ENCODE measurements at places on chromosomes 12 and 14. TPM values are rescaled to one million over a fixed set of nuclear protein-coding genes. Genes with fewer than 3 reads are reported as not detected.

PPFIA2 gene
- total RNA-seq = 14.5 TPM

DNA sequence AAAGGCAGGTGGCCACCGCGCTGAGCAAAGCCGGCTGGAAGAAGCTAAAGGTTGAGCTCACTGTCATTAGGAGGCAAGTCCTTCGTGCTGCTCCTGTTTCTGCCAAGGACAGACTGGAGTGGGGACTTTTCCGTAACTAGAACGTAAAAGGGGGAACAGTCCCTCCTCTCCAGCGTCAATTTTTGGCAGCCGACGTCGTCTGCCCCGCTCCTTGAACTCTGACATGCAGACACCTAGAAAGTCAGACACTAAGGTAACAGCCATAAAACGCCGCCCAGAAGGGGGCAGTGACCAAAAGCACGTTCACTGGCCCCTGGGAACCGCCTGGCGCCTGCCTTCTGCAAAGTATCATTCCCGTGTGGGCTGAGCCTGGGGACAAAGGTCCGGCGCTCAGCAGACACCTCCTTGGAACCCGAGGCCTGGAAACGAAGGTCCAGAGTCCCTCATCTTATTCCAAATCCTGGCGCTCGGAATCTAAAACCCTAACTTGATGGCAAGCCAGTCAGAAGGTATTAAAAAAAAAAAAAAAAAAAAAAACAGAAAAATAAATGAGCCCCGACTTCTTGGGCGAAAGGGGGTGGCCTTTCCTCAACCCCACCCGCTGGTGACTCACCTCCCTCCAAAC, 1.1 kb upstream of the LRP1 start:
- DNase-seq = no peak

DNA sequence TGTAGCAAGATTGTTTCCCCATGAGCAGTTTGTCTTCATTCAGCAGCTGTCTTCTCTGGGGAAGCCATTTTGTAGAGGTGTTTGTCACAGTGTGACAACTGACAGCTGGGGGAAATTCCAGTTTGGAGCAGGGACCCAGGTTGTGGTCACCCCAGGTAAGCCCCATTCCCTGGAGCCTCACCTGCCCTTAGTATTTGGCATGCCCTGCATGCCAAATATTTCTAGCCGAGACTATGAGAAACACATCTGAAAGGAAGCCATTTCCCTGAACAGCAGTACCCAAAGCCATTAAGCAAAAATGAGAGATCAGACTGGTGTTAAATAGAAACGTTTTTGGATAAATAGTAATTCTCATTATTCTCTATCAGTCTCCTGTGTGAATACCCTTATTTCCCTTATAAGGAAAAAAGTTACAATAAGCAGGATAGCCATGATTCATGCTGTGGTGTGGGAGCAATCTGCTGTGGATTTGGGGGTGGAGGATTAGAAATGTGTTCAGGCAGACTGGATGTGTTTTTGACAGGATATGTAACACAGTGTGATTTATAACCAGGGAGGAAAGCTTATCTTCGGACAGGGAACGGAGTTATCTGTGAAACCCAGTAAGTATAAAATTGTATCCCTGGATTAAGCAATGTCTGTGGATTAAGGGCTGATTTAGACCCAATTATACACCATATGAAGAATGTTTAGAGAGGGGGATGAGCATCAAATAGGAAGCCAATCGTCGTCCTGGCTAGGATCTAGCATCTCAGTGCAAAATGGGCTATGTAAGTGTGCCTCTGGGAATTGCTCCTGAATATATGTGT, 68.9 kb downstream of the DAD1 start:
- no peak for DNase-seq

GRCh38 chr12:69102856-69103255, 136.5 kb upstream of the CPSF6 start:
- no peak for DNase-seq

DNA sequence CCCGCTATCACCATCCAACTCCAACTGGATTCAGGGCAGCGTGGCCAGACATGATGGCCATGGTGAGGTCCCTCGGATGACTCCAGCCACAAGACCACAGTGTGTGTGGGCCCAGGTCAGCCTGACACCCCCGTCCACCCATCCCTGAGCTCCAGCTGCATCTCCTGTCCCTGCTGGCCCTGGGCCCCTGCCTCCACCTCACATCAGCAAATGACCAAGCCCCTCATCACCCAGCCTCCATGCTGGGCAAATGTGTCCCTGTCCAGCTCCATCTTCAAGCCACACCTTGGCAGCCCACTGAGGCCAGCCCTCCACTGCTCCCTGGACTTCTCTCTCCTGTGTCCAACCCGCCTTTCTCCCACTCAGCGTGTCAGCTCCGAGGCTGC, 3.2 kb downstream of the GPR132 start:
- DNase-seq = no peak

DNA sequence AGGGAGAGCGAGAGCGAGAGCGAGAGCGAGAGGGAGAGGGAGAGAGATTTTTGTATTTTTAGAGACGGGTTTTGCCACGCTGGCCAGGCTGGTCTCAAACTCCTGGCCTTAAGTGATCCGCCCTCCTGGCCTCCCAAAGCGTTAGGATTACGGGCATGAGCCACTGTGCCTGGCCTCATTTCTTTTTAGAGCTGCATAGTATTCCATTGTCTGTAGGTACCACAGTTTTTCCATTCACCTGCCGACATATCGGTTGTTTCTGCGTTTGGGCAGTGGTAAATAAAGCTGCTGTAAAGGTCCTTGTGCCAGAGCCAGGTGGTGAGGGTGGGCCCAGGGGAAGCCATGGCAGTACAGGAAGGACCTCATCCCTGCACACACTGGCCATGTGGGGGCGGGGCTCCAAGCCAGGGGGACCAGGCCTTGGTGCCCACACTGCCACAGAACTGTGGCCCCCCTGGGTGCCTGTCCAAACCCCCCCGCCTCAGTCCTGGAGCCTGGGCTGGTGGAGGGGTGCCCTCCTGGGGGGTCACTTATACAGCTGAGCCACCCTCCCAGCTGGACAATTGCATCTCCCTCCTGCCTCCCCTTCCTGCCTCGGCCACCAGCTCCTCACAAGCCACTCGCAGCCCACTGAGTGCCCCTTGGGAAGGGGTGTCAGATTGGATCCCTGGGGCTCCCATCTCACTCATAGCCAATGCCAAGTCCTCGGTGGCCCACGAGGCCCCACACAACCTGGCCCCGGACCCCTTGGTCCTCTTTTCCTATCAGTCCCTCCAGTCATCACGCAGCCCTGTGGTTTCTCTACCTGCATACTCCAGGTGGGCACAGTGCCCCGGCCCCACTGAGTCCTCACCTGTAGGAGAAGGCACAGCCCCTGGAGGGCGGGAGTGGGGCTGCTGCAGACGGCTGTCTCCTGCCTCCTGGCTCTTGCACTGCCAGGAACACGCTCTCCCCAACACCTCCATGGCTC, 1.7 kb upstream of the PUS1 start:
- DNase-seq = no peak

GRCh38 chr12:91241756-91242155, 59.1 kb upstream of the DCN start:
- no peak for DNase-seq

DNA sequence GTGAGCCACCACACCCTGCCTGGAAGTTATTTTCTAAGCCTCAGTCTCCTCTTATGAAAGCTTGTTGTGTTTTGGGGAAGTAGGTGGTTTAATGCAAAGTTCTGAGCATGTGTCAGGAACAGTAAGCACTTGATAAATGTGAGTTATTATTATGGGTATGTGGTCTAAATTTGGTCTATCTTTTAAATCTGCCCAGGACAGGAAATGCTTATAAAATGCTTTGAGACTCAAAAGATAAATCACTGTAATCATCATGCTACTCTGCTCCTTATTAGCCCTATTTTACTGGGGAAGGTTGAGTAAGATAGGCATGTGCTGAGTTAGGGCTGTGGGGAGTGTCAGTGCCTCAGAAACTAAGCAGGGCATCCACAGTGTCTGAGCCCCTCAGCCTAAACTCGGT, 13.1 kb upstream of the SRSF5 start:
- no peak for DNase-seq

EXOC3L4 gene
- total RNA-seq = 0.79 TPM

GRCh38 chr12:106634206-106634605, 51.4 kb downstream of the RFX4 start:
- DNase-seq = no peak

DNA sequence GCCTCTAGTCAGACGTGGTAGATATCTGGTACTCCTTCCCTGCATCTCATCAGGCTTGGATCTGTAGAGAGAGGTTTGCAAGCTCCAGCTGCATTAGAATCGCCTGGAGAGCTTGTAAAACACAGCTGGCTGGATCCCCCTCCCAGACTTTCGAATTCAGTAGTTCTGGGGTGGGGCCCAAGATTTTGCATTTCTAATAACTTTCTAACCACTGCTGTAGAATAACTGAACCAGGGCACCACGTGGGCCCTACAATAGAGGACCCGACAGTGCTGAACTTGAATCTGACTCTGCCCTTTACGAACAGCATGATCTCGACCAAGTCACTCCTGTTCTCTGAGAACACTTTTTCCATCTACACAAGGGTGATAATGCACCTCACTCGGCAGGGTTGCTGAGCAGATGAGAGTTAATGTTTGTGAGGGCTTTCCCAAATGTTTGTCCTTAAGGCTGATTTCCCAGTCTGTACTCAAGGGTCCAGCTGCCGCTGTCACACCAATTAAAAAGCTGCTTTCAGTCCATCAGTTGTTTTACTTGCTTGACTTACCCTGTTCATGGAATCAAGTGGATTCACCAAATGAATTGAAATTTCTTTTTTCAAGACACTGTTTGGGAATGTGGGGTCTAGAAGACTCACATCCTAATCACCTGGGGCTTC, 86.6 kb upstream of the SLC24A4 start:
- no peak for DNase-seq

DNA sequence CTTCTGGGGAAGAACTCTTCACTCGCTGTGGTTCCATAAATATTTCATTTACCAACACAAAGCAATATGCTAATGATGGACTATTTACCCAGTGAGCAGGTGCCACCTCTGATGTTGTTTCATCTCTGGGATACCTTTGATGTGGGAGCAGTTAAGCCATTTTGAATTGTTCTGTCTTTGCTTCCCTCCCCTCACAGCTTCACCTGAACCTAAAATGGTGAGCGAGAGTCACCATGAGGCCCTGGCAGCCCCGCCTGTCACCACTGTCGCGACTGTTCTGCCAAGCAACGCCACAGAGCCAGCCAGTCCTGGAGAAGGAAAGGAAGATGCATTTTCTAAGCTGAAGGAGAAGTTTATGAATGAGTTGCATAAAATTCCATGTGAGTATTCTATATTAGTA, 352.7 kb downstream of the SYT1 start:
- no peak for DNase-seq

DNA sequence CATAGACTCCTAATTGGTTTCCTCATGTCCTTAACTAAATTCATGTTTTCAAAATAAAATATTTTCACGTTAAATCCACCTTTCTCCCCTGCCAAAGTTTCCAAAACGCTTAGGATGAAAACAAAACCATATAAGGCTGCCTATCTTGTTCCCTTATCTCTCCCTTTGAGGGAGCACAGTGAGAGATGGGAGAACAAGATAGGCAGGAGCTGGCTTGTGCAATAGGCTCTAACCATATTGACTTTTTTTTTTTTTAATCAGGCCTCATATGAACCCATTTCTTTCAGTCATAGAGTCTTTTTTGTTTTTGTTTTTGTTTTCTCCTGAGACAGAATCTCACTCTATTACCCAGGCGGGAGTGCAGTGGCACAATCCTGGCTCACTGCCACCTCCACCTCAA, 184.9 kb downstream of the NRXN3 start:
- DNase-seq = no peak

GRCh38 chr12:93642751-93643150, 34.4 kb upstream of the CRADD start:
- no peak for DNase-seq

DNA sequence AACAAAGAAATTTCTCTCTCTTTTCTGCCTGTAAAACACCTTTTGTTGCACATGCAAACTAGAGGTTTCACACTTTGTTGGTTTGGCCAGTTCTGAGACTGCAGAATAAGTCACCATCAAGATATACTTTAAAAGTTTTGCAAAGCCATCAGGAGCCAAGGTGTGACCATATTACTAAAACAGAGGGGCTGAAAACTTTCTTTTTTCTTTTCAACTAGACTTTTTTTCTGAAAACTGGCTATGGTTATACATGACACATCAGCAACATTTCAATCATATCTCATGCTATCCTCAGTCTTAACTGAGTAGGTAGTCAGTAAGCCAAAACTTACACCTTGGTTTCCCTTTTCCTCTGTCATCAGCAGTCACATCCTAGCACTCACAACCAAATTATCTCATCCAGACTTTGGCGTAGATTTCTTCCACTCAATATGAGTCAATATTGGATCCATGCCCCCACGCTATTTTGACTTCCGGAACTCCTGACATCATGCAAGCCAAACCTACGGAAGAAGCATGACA, 4.1 kb upstream of the IFNG start:
- no peak for DNase-seq

AMDHD1 gene
- 0.16 TPM for total RNA-seq

- no peak for DNase-seq
These were observed 6.4 kb upstream of the NTN4 start for GRCh38 chr12:95796982-95797289.

DNA sequence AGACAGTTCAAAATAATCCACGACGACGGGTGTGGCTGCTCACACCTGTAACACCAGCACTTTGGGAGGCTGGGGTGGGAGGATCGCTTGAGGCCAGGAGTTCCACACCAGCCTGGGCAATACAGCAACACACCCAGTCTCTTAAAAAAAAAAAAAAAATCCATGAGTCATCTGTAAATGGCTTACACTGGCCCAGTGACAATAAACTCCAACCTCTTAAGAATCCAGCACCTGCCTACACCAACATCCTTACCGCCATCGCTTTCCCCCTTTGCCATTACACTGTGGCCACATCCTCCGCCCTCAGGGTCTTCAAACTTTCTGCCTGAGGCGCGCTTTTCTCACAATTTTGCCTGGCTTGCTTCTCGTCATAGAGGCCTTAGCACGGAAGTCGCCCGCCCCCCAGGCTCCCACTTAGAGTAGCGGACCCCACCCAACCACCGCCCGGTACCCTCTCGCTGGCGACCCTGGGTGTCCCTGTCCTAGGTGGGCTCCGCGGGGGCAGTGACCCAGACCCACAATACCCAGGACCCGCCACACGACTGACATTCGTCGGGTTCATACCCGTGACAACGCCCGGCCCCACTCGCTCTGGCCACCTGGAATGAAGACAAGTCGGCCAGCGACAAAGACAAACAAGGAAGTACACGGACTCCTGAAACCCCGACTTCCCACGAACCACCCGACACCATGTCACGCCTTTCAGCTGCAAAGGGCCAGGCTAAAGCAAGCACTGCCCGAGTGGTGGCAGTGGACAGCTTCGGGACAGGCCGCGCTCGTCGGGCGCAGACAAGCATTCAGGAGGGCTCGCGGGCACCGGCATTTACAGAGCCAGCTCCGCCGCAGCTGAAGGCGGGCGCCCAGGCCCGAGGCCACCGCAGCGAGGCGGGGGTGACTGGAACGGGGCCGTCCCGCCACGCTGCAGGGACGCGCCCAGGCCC, 636 bp downstream of the GOLGA3 start:
- DNase-seq = no peak

GRCh38 chr14:59961518-59962062, 41.6 kb downstream of the LRRC9 start:
- DNase-seq = no peak

TAS2R7 gene
- total RNA-seq = not detected
